ENCODE measurements at places on chromosomes 4 and X.

DNA sequence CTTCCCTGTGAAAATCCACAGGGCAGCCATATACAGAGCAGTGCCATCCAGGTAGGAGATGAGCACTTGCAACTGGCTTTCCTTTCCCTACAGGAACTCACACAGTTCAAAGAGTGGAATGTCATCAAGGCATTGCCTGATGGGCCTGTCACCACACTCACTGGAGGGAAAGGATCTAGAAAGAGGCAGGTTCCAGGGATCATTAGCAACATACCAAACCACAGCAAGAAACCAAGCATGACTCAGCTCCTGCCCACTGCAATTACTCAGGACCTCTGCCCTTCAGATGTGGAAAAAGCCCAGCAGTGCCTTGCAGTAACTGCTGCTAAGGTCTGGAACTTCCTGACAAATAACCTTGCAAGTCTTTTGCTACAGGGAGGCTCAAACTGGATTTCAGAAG, 101.2 kb downstream of the ZNF674 start:
- no peak for DNase-seq

DNA sequence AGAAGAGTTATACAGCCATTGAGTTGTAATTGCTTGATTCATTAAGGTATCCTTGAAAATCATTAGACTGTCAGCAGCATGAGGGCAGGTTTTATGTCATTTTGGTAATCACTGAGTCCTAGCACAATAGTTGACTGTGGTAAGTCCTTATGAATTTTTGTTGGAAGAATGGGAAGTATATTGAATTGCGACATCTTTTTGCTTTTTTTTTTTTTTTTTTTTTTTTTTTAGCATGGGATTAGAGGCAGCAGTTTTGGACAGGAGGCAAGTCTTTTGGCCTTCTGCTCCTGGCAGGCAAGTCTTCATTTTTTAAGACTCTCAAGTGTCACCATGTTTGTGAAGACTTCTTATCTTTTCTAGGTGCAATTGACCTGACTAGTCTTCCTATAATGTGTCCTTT, 29.7 kb downstream of the PRRG1 start:
- no peak for DNase-seq

GRCh38 chrX:38985375-38985774, 184.1 kb downstream of the MID1IP1 start:
- DNase-seq: no peak

DNA sequence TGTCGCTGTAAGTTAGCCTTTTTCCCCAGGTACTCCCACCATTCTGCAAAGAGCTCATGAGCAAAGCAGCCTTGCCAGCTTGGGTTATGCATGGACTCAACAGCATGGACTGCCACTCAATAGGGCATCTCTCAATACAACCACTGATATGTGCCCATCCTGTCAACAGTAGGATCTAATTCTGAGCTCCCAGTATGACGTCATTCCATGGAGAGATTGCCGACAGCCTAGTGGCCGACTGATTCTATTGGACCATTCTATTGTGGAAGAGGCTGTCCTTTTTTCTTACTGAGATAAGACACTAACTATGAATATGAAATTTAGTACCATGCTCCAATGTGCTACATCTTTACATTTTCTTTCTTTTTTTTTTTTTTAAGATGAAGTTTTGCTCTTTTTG, 2389.0 kb upstream of the AGA start:
- DNase-seq: no peak

DNA sequence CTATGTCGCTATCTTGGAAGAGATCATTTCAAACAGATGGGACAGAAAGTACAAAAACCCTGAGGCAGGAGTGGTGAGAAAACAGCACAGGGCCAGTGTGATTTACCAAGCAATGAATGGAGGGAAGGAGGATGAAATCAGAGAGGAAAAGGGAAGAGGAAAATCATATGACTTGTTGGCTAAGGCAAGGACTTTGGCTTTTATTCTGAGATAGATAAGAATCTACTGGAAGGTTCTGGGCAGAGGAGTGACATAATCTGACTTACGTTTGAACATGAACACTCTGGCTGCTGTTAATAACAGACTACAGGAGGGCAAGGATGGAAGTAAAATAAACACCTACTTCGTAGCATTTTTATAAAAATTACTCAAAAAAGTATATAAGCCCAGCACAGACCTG, 207.8 kb upstream of the SLC7A11 start:
- no peak for DNase-seq

- DNase-seq: no peak
Measured at GRCh38 chr4:55186700-55187099, 61.3 kb upstream of the KDR start.

- DNase-seq: no peak
Measured at GRCh38 chr4:97498875-97499274, 644.4 kb downstream of the STPG2 start.

GRCh38 chr4:153747406-153747955, 12.3 kb downstream of the RNF175 start:
- DNase-seq: no peak

DNA sequence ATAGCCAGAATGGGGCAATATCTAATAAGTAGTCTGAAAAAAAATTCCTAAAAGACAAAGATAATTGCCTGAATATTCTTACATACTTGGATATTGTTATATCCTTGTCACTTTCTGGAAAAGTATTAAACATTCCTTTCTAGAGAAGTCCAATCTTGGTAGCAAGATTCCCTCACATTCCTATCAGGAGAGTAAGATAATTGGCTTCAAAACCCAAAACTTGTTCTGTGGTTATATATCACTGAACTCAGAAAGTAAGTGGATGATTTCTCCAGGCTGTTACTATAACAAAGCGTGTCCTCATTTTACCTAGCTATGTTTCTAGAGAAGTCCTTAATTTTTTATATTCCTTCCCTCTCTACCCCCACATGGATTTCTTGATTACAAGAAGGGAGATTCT, 46.0 kb upstream of the TEX13A start:
- DNase-seq: no peak

- DNase-seq: no peak
Measured at GRCh38 chr4:110905367-110905766, 282.5 kb upstream of the PITX2 start.

GRCh38 chr4:138298431-138298830, 56.3 kb upstream of the SLC7A11 start:
- no peak for DNase-seq

GRCh38 chr4:165782623-165783022, 90.4 kb upstream of the TLL1 start:
- no peak for DNase-seq
